ENCODE measurements at places on chromosomes 3 and 15. TPM values are rescaled to one million over a fixed set of nuclear protein-coding genes. Genes with fewer than 3 reads are reported as not detected.

GRCh38 chr3:177807150-177807875 lies 610.0 kb upstream of the TBL1XR1 start:
- no peak overlapping the region for H3K27ac ChIP-seq
- DNase-seq: no peak

DNA sequence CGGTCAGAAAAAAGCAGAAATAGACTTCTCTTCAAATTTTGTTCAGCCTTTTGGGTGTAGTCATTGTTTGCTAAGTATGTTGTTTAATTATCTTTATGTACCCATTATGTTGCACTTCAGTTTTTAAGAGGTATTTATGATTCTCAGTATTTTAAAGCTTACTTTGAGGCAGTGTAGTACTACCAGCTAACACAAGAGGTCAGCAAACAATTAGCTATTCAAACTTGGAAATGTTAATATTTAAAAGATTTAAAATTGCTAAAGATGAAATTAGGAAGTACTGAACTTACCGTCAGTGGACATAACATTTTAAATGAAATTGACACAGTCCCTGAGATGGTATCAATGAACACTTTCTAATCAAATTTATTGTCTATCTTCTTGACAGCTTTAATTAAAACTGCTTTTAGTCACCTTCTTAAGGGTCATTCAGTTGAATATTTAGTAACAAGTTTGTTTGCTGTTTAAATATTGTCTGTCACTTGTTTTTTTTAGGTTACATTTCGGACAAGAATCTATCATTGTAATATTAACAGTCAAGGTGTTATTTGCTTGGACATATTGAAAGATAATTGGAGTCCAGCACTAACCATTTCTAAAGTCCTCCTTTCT lies 28.1 kb downstream of the NKIRAS1 start:
- peaks cover 2% of the 10 kb centered on the region for H3K36me3 ChIP-seq
- no peaks in the 10 kb centered on the region for H3K27me3 ChIP-seq
- peaks cover 2% of the 10 kb centered on the region for H3K4me1 ChIP-seq
- peak overlapping the region; percentile 26 for H3K27ac ChIP-seq
- no peak for DNase-seq

- H3K4me1 ChIP-seq: no peaks in the 10 kb centered on the region
- no peak overlapping the region for H3K4me3 ChIP-seq
- H3K27ac ChIP-seq: no peak overlapping the region
- no peaks in the 10 kb centered on the region for H3K36me3 ChIP-seq
Measured at GRCh38 chr3:17349093-17349492, 393.3 kb downstream of the TBC1D5 start.

The LRRC34 gene
- polyA plus RNA-seq: 0.43 TPM

The LSAMP gene
- 0.12 TPM for polyA plus RNA-seq
